NCI-H1105 (cell line): ENCODE measurements at places on chromosomes 12 and 14.

GRCh38 chr12:115895247-115895646 is 382.2 kb downstream of the MED13L start:
- DNase-seq, result no peak

GRCh38 chr14:75906680-75907280 is 75.0 kb downstream of the TGFB3 start:
- peak; percentile 41 for DNase-seq

DNA sequence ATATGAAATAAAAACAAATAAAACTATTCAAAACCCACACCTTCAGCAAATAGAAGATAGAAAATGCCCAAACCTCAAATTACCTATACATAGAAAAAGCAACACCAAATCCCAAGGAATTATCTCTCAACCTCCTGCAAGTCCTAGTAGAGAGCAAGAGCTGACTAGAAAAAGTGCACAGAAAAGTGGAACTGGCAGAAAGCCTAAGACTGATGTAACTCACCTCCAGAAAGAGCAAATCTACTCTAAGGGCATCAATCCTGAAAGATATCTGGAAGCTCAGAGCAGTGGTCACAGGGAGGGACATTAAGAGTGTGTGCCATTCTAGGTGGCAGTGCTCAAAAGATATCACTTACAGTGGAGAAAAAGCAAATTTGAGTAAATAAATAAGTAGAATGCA is 62.1 kb upstream of the PLEKHG7 start:
- DNase-seq, result no peak

DNA sequence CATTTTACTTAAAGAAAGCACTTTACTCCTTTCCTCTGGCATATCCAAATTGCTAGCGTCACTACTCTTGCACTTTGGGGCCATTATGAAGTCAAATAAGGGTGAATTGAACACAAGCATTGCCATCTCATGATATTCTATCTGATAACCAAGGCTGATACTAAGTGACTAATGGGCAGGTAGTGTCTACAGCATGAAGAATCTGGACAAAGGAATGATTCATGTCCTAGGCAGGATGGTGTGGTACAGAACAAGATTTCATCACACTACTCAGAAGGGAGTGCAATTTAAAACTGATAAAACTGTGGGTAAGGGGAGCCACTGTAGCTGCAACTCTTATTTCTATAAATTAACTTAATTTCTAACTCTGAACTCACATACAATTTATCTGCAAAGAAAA is 7.7 kb upstream of the SLC6A15 start:
- no peak for DNase-seq

DNA sequence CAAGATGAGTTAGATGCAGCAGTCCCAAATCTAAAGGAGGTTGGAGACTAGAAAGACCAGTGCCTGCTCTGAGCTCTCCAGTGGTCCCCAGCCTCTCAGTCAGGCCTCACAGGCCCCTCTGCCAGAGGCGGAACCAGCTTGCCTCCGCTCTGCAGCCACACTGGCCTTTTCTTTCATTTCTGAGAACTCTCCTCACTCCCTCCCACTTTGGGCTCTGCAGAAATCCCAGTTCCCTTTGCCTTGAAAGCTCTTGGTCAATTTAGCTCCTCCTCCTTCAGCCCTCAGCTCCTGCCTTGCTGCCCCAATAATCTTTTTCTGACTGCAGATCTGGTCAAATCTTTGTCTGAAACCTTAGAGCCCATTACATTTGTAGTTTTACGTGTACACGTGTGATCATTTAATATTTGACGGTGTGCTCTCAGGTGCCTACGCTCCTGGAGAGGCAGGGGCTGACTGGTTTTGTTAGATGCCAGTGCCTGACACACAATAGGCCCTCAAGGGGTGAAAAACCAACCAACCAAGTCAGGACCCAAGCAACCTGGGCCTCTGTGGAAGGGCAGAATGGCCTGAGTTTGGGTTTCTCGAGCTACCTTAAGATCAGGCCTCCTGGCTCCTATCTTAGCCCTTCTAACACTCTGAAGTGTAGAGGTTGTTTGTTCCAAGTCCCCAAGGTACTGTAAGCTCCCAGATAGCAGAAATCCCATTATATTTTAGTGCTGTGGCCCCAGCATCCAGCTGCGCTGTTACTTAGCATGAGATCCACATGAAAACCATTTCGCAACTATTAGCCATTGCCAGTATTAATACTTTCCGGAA is 1.1 kb upstream of the NUDT4 start:
- DNase-seq, result no peak

GRCh38 chr12:1633459-1633858 is 4.4 kb downstream of the WNT5B start:
- no peak for DNase-seq

GRCh38 chr12:2291182-2291832 is 238.5 kb downstream of the CACNA1C start:
- DNase-seq, result peak; percentile 30
